Activated naive CD4-positive, alpha-beta T cell (primary cell): ENCODE measurements at places on chromosomes 3 and 15.

DNA sequence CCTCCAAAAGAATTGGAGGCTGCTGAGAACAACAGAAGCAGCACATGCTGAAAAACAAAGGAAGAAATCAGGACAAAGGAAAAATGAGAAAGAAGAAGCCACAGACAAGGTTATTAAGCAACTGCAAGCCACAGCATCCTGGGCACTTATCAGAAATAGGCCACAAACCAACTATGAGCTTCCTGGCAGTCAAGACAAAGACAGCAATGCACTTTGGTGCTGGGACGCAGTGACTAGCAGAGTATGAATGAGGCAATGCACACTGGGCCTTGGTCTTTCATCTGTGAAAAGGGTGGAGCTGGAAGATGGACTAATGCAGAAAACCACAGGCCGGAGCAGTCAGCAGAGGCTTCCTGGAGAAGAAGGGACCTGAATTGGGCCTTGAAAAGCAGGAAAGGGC lies 56.0 kb upstream of the LINGO1 start:
- DNase-seq = no peak

GRCh38 chr15:30877070-30877469 lies 26.6 kb upstream of the FAN1 start:
- no peak for DNase-seq

DNA sequence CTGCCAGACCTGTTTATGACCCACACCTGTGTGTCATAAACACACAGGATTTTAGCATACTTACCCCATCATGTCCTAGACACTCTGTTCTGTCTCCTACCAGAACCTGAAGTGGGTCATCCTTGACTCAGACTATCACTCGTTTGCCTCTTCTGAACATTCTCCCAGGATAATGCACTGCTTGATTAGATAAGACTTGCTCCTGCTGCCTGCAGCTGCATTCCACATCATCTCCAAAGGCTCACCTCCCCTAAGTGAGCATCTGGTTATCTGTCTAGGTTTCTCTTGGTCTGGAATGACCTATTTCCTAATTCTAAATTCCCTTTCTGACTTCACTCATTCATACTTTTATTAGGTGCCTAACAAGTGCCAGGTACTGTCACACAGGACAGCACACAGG lies 332.1 kb downstream of the NTRK3 start:
- DNase-seq = no peak

- DNase-seq = no peak
These were observed 81.9 kb upstream of the PLXNA1 start for GRCh38 chr3:126900859-126901540.

- DNase-seq = no peak
These were observed 866 bp downstream of the SLC49A4 start for GRCh38 chr3:122795674-122796195.

- no peak for DNase-seq
These were observed 7.5 kb upstream of the NR1I2 start for GRCh38 chr3:119774444-119774843.

DNA sequence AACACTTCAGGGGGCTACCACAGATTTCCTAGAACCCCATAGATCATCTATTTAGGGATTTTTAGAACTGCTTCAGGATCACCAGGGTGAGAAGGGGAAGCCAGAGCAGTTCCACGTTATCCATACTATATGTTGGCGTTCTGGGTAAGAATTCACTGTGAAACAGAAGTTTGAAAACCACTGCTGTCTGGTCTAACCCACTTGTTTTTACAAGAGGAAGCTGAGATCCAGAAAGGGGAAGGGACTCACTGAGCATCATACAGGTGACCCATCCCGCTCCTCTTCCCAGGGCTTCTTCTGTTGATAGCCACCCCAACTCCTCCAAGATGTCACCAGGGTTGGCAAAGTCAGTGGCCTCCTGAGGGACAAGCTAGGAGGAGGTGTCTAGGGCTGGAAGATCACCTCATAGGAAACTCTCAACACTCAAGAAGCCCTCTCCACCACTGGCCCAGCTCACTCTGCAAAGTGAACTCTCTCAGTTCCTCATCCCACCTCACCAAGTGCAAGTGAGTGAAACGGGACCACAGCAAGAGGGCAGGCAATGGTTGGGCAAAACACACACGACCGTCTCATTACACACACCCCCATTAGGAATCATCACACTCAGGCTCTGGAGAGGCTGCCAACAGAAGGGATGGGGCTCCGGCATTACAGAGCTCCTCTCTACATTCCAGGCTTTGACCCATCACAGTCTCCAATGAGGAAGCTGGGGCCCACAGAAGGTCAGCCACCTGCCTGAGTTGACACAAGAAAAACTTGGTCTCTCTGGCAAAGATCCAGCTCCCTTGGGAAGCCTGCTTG lies 1.8 kb downstream of the DAPK2 start:
- no peak for DNase-seq
